ENCODE measurements at places on chromosomes 7 and 10. TPM values are rescaled to one million over a fixed set of nuclear protein-coding genes. Genes with fewer than 3 reads are reported as not detected.

Gene GJD4
- not detected for total RNA-seq

Gene GALNT17
- not detected for total RNA-seq

Gene CNOT4
- 20.3 TPM for total RNA-seq

Gene FEZF1
- total RNA-seq: not detected

Gene UPK3B
- total RNA-seq: not detected

Gene GUSB
- 44.0 TPM for total RNA-seq

Gene GIMAP5
- 32.1 TPM for total RNA-seq

- H3K36me3 ChIP-seq: peaks cover 12% of the 10 kb centered on the region
- peak; percentile 81 for DNase-seq
- peak overlapping the region; percentile 68 for H3K27ac ChIP-seq
- H3K4me3 ChIP-seq: no peak overlapping the region
These were observed 2.1 kb upstream of the ZKSCAN1 start for GRCh38 chr7:100013328-100013676.

DNA sequence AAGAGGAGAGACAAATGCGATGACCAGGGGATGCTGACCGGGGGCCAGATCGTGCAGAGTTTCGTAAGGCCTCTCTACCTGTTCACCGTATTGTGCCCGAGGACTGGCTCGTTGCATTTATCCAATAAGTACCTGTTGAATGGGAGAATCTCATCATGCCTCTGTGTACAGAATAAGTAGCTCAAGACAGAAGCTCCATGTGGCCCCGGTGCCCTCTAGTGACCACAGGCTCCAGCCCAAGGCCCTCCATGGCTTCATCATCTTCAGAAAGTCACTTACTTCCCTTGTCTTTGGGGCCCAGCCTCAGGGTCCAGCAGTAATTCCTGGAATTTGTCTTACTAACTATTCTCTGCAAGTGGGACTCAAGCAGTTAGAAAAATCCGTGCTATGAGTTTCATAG is 151.0 kb downstream of the CHN2 start:
- no peak overlapping the region for H3K27ac ChIP-seq
- H3K36me3 ChIP-seq: no peaks in the 10 kb centered on the region
- H3K4me1 ChIP-seq: no peaks in the 10 kb centered on the region
- H3K27me3 ChIP-seq: peaks cover 3% of the 10 kb centered on the region
- no peak overlapping the region for H3K4me3 ChIP-seq

GRCh38 chr10:13263591-13263990 is 29.4 kb upstream of the UCMA start:
- DNase-seq: no peak
- H3K4me3 ChIP-seq: no peak overlapping the region
- H3K4me1 ChIP-seq: no peaks in the 10 kb centered on the region
- no peaks in the 10 kb centered on the region for H3K27me3 ChIP-seq

- peaks cover 48% of the 10 kb centered on the region for H3K4me1 ChIP-seq
- no peaks in the 10 kb centered on the region for H3K27me3 ChIP-seq
- peak overlapping the region; percentile 73 for H3K4me3 ChIP-seq
- H3K36me3 ChIP-seq: peaks cover 6% of the 10 kb centered on the region
- peak overlapping the region; percentile 92 for H3K27ac ChIP-seq
- peak; percentile 76 for DNase-seq
These were observed 1.9 kb upstream of the VOPP1 start for GRCh38 chr7:55574051-55574717.

DNA sequence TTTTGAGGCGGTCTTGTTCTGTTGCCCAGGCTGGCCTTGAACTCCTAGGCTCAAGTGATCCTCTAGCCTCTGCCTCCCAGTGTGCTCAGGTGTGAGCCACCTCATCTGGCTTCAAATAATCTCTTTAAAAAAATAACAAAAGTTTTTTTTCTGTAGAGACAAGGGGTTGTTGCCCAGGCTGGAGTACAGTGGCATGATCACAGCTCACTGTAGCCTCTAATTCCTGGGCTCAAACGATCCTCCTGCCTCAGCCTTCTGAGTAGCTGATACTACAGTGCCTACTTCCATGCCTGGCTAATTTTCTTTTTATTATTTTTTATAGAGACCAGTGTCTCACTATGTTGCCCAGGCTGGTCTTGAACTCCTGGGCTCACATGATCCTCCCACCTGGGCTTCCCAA is 11.7 kb downstream of the FOXK1 start:
- no peak for DNase-seq
- H3K36me3 ChIP-seq: peaks cover 4% of the 10 kb centered on the region
- H3K27ac ChIP-seq: no peak overlapping the region
- no peaks in the 10 kb centered on the region for H3K27me3 ChIP-seq

- H3K27me3 ChIP-seq: no peaks in the 10 kb centered on the region
- H3K4me1 ChIP-seq: no peaks in the 10 kb centered on the region
- DNase-seq: peak; percentile 50
- H3K4me3 ChIP-seq: no peak overlapping the region
These were observed 33.9 kb upstream of the SLC29A3 start for GRCh38 chr10:71285180-71285545.

DNA sequence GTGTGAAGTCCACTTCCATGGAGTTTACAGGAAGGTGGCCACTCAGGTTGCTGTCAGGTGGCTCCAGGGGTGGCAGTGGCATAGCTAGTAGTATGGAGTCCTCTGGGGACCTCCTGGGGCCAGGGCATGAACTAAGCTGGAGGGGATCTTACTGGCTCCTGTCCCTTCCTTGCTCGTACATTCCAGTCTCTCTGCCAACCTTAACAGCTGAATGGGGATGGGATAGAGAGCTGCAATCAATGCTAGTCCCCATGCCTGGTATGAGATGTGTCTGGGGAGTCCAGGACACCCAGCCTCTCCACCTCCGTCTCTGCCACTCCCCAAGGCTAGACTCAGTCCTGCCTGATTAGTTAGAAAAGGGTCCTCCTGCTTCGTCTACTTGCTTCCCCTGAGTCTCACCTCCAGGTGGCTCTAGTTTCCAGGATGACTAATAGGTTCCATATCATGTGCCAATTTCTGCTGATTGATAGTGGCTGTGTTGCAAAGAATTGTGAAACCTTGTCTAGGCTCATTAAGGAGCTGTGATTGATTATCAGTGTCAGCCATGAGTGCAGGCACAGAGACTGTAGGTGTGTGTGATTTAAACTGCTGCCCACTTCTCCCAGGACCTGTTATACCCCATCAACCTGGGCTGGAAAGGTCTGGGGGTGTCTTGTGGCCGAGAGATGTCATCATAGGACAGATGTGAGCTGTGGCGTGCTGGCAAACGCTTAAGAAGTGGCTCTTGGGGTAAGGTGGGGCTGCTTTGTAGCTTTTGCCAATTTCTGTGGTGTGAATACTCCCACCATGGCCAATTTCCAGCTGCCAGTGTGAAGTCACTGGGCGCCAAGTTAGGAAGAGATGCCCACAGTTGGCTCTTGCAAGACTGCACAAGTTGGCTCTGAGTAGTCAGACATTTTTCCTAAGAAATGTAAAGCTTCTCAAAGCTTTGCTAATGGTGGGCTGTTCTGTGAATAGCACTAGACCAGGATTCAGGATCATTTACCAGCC is 59.8 kb downstream of the COL13A1 start:
- H3K36me3 ChIP-seq: no peaks in the 10 kb centered on the region
- no peak overlapping the region for H3K27ac ChIP-seq
- no peaks in the 10 kb centered on the region for H3K4me1 ChIP-seq
- peak; percentile 11 for DNase-seq

GRCh38 chr10:110279407-110279986 is 25.2 kb downstream of the SMNDC1 start:
- H3K4me1 ChIP-seq: peaks cover 18% of the 10 kb centered on the region
- H3K36me3 ChIP-seq: no peaks in the 10 kb centered on the region
- no peak overlapping the region for H3K27ac ChIP-seq

- no peak overlapping the region for H3K4me3 ChIP-seq
- peak overlapping the region; percentile 6 for H3K27ac ChIP-seq
- peaks cover 37% of the 10 kb centered on the region for H3K4me1 ChIP-seq
- peaks cover 47% of the 10 kb centered on the region for H3K36me3 ChIP-seq
- DNase-seq: no peak
These were observed 34.0 kb downstream of the DLD start for GRCh38 chr7:107924841-107925504.

- no peaks in the 10 kb centered on the region for H3K4me1 ChIP-seq
- H3K27ac ChIP-seq: no peak overlapping the region
- no peak for DNase-seq
- H3K36me3 ChIP-seq: no peaks in the 10 kb centered on the region
These were observed 56.7 kb downstream of the ITIH5 start for GRCh38 chr10:7610026-7610425.

DNA sequence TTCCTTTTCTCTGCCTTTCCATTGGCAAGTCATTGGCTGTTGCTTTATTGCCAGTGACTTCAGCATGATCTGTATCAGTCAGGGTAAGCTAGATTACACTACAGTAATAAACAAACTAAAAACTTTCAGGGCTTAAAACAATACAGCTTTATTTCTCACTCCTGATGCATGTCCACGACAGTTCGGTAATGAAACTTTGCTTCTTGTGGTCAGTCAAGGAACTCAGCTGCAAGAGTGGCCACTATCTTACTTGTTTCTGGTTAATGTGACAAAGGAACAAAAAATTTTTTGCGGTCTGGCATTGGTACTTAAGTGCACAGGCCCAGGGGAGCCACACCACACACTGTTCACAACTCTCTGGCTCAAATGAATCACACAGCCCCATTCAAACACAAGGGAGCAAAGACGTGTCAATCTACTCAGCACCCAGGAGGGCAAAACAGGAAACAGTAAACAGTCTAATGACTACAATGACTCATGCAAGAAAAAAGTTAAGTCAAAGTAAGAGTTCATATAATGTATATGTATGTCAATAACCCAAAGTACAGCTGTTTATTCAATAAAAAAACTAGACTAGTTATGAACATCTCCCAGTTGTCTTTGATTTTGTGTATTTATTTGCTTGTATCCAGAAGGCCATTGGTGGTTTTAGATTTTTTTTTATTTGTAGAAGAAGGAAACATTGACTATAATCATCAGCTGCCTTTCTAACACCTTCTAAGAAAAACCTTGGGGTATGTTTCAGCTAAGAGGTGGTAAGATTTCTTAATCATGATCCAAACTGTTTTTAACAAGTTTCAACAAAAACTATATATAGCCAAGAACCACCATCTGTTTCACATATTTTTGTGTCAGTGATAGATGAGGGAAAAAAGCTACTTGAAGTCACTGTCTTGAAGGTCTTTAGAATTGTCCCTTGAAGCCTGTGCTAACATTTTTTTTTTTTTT is 134.4 kb upstream of the FAM3C start:
- no peaks in the 10 kb centered on the region for H3K27me3 ChIP-seq
- peak overlapping the region; percentile 62 for H3K27ac ChIP-seq
- DNase-seq: peak; percentile 46
- H3K4me3 ChIP-seq: no peak overlapping the region

- no peaks in the 10 kb centered on the region for H3K27me3 ChIP-seq
- DNase-seq: no peak
- H3K4me3 ChIP-seq: no peak overlapping the region
- no peaks in the 10 kb centered on the region for H3K4me1 ChIP-seq
- H3K36me3 ChIP-seq: peaks cover 3% of the 10 kb centered on the region
These were observed 168.1 kb downstream of the CCDC3 start for GRCh38 chr10:12833451-12833850.

- peaks cover 7% of the 10 kb centered on the region for H3K27me3 ChIP-seq
- no peak overlapping the region for H3K27ac ChIP-seq
- no peak overlapping the region for H3K4me3 ChIP-seq
- no peak for DNase-seq
These were observed 1021.6 kb downstream of the GATA3 start for GRCh38 chr10:9076066-9076465.

DNA sequence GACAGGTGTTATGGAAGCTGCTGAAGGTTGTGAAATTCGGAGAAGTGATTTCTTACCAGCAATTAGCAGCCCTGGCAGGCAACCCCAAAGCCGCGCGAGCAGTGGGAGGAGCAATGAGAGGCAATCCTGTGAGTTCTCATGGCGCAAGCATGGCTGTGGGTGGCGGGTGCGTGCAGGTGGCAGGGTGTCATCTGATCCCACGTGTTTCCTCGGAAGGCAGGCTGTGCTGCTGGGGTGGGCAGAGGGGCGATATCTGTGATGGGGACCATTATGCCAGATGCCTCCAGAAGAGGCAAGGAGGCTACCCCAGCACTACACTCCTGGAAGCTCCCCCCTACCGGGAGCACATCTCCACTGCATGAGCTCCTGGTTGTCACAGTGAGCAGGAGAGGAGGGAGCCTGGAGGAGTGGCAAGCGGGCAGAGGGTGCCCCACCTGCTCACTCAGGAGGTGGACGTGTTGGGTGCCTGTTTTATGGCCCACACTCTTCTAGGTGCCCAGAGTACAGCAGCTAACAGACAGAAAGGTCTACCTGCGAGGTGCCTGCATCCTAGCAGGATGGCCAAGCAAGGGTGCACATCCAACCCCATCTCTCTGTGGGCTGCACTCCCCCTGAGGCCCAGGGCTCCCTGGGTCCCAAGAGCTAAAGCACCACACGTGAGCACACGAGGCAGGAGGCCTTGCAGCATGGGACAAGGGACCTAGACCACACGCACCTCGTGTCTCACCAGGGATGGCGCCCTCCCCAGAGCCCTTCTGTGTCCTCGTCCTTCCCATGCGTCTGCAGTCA is 204.7 kb downstream of the EBF3 start:
- no peak overlapping the region for H3K27ac ChIP-seq
- DNase-seq: no peak

DNA sequence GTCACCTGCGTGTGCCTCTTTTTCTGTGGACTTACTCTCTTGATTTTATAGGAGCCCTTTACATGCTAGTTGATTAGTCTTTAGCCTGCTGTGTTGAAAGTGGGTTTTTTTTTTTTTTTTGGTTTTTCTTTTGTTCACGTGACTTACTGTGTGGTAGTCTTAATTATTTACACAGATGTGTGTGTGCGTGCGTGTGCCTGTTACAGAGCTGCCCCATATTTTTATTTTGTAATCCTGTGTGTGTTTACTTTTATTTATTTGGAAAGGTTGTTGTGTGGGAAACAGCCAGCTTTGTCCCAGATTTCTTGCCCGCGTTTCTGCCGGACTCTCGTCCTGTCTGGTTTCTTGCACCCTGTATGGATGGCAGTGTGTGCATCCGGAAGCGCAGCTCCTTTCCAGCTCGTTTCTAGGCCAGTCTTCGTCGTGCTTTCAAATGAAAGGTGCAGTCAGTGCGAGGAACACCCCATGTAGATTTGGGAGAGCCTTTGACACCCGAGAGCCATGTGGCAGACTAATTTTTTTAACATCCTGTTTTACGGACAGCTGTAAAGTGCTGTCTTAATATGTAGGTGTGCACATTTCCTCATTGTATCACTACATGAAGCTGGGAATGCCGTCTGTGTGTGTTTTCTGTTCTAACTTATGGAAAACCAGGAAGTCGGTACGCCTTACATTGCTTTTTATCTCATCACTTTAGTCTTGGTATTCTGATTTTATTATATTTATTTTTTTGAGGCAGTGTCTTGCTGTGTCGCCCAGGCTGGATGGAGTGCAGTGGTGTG is 55.6 kb downstream of the DNAJB6 start:
- no peak for DNase-seq
- H3K36me3 ChIP-seq: peaks cover 18% of the 10 kb centered on the region
- H3K27me3 ChIP-seq: no peaks in the 10 kb centered on the region

GRCh38 chr10:132511121-132512051 is 26.2 kb upstream of the INPP5A start:
- no peaks in the 10 kb centered on the region for H3K27me3 ChIP-seq
- H3K4me3 ChIP-seq: no peak overlapping the region
- no peaks in the 10 kb centered on the region for H3K36me3 ChIP-seq
- no peaks in the 10 kb centered on the region for H3K4me1 ChIP-seq
